ENCODE measurements at places on chromosomes 7 and 10. TPM values are rescaled to one million over a fixed set of nuclear protein-coding genes. Genes with fewer than 3 reads are reported as not detected.
A peak's percentile ranks its signal among the peaks of the same experiment; 100 is the strongest.

DNA sequence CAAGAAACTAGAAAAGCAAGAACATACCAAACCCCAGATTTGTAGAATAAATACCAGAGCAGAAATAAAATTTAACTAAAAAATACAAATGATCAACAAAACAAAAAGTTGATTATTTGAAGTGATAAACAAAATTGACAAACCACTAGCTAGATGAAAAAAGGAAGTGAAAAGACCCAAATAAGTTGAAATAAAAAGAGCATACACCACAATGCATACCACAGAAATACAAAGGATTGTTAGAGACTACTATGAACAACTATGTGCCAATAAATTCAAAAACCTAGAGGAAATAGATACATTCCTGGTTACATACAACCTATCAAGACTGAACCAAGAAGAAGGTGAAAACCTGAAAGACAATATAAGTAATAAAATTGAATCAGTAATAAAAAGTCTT, 333.4 kb downstream of the SH2D4B start:
- H3K27me3 ChIP-seq: no peaks in the 10 kb centered on the region
- no peak overlapping the region for H3K27ac ChIP-seq
- H3K4me3 ChIP-seq: no peak overlapping the region
- H3K36me3 ChIP-seq: no peaks in the 10 kb centered on the region
- no peaks in the 10 kb centered on the region for H3K4me1 ChIP-seq

DNA sequence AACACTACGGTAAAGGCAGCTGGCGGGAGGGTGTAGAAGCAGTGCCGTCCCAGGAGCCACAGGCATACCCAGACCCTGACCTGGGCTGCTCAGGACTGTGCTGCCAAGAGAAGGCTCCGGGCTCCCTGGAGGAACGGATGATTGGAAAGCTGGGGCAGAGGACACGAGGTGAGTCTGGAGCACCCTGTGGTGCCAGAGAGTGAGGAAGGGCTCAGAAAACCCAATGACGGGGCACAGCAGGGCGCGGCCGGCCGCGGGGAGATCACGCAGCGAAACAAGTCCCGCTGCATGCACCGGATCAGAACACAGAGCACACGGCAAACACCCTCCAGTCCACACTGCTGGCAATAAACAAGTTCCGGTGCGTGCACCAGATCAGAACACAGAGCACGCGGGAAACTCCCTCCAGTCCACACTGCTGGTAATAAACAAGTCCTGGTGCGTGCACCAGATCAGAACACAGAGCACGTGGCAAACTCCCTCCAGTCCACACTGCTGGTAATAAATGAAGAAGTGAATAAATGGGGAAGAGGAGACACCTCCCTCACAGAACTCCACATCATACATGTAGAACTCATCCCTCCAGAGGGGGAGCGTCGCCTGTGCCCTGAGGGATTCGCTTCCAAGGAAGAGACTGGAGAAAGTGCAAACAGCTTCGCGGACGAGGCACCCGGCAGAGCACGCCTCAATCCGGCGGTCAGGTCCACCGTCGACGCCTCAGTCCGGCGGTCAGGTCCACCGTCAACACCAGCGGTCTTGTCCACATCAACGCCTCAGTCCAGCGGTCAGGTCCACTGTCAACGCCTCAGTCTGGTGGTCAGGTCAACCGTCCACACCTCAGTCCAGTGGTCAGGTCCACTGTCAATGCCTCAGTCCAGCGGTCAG, 265.0 kb downstream of the MAD1L1 start:
- H3K36me3 ChIP-seq: peaks cover 23% of the 10 kb centered on the region
- H3K27ac ChIP-seq: peak overlapping the region; percentile 2
- no peak for DNase-seq
- H3K27me3 ChIP-seq: no peaks in the 10 kb centered on the region
- no peak overlapping the region for H3K4me3 ChIP-seq

KIF20B gene
- 55.6 TPM for total RNA-seq

FAM131B gene
- total RNA-seq: 0.37 TPM

RELN gene
- not detected for total RNA-seq

DNA sequence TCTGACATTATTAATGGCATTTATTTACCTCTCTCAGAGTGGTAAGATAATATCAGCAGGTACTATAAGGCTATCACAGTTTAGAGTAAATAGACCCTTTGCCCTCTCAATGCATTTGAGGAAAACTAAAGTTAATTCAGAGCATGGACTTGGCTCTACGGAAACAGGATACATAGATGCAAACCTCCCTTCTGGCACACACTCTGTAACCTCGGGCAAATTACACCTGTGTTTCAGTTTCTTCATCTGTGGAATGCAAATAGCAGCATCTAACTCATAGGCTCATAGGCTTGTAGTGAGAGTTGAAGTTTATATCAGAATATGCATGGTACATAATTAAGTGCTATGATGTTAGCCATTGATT, 5.6 kb downstream of the RAPGEF5 start:
- no peak overlapping the region for H3K27ac ChIP-seq
- no peak for DNase-seq

POU6F2 gene
- total RNA-seq: 0.17 TPM
